ENCODE measurements at places on chromosomes 2 and 18. TPM values are rescaled to one million over a fixed set of nuclear protein-coding genes. Genes with fewer than 3 reads are reported as not detected.

- H3K27me3 ChIP-seq, result peaks cover 14% of the 10 kb centered on the region
- peak overlapping the region; percentile 63 for H3K27ac ChIP-seq
- no peak for DNase-seq
- no peaks in the 10 kb centered on the region for H3K36me3 ChIP-seq
Observed at GRCh38 chr18:75221897-75222296, 11.3 kb downstream of the TSHZ1 start.

DNA sequence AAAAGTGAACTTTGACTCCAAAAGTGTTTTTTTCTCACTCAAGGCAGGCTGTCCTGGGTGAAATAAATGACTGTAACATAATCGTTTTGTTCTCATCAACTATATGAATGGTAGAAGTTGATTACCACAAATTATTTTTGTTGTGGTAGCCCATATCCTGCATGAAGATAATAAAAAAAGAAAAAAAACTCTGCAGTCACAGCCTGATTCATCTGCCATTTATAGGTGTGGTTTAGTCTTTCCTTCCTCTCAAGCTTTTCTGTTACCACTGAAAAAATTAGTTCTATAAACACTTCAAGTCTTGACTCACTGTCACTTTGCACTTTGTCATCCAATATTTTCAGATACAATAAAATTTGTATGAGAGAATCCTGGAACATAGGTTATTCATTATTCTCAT is 522.0 kb downstream of the PLCL1 start:
- H3K27me3 ChIP-seq, result peaks cover 7% of the 10 kb centered on the region
- no peak overlapping the region for H3K4me3 ChIP-seq
- H3K4me1 ChIP-seq, result no peaks in the 10 kb centered on the region
- no peaks in the 10 kb centered on the region for H3K36me3 ChIP-seq
- no peak for DNase-seq

DNA sequence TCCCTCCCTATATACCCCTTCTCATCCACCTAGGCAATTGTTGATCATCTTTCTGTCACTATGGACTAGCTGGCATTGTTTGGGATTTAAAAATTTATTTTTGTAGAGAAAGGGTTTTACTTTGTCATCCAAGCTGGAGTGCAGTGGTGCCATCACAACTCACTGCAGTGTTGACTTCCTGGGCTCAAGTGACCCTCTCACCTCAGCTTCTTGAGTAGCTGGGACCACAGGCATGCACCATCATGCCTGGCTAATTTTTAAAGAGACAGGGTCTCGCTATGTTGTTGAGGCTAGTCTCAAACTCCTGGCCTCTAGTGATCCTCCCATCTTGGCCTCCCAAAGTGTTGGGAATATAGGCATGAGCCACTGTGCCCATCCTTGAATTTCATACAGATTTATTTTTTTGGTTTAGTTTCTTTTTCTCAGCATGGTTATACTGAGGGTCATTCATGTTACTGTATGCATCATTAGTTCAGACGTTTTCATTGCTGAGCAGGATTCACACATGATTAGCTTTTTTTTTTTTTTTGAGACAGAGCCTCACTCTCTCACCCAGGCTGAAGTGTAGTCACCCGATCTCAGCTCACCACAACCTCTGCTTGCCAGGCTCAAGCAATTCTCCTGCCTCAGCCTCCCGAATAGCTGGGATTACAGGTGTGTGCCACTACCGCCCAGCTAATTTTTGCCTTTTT is 8.6 kb upstream of the PCARE start:
- DNase-seq, result no peak
- H3K27ac ChIP-seq, result no peak overlapping the region
- no peaks in the 10 kb centered on the region for H3K27me3 ChIP-seq
- H3K4me3 ChIP-seq, result no peak overlapping the region
- H3K4me1 ChIP-seq, result no peaks in the 10 kb centered on the region

GRCh38 chr18:73924836-73925235 is 222.8 kb downstream of the FBXO15 start:
- no peak overlapping the region for H3K4me3 ChIP-seq
- H3K27ac ChIP-seq, result no peak overlapping the region
- H3K27me3 ChIP-seq, result no peaks in the 10 kb centered on the region
- DNase-seq, result no peak

DNA sequence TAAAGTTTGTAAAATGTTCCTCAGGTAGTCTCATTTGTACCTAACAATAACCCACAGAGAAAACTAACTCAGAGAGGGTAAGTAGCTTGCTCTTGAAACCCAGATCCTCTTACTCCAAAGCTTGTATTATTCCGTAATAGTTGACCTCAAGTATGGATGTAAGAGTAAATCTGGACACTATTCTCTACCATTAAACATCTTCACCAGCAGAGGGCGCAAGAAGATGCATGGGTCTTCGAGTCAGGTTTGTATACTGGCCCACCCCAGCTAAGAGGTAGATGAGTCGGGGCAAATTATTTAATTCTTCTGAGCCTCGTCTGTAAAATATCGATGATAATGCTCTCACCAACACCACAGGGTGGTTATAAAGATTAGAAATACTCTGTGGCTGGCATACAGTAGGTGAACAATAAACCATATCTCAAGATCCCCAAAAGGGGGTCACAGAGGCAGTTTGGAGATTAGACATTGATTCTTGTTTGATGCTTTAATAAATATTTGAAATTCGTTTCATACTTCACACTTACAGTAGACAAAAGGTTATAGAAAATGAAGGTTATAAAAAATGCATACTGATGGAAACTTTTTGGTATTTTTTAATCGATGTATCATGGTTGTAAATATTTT is 3.5 kb upstream of the CABLES1 start:
- peak overlapping the region; percentile 35 for H3K4me3 ChIP-seq
- H3K4me1 ChIP-seq, result peaks cover 22% of the 10 kb centered on the region
- H3K36me3 ChIP-seq, result no peaks in the 10 kb centered on the region
- DNase-seq, result no peak
- H3K27ac ChIP-seq, result peak overlapping the region; percentile 44

GRCh38 chr2:168145011-168145410 is 102.4 kb downstream of the STK39 start:
- H3K27ac ChIP-seq, result no peak overlapping the region
- H3K4me1 ChIP-seq, result peaks cover 16% of the 10 kb centered on the region
- H3K36me3 ChIP-seq, result peaks cover 18% of the 10 kb centered on the region
- no peaks in the 10 kb centered on the region for H3K27me3 ChIP-seq

DNA sequence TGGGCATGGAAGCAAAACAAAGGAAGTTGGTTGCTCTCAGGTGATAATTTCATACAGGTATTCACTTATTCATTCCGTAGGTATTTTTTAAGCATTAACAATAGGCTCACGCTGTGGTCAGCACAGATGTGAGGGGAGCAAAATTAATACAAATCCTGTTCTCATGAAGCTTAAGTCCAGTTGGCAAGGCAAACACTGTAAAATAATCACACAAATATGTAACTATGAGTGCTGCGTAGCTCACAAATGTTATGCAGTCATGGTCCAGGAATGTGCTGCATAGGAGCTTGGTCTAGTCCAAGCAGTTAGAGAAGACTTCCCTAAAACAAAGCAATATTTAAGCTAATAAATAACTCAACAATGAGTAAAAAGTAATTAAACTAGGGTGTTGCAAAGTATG is 23.9 kb downstream of the SP5 start:
- no peak for DNase-seq
- H3K27ac ChIP-seq, result no peak overlapping the region
- no peak overlapping the region for H3K4me3 ChIP-seq
- H3K4me1 ChIP-seq, result no peaks in the 10 kb centered on the region
- no peaks in the 10 kb centered on the region for H3K36me3 ChIP-seq

DNA sequence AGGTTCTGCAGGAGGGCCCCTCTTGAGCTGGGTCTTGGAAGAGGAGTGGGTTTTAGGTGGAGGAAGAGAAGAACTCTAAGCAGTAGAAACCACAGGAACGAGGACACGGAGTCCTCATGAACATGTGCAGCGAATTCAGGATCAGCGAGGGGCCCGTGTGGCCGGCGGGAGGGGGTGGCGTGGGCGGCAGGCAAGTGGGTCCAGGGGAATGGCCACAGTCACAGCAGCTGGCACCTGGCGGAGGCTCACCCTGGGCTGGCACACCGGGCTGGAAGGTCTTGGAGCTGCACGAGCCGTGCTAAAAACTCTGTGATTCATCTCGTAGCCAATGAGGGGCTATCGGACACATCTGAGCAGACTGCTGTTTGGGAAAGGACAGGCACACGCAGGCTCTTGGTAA is 18.0 kb upstream of the CIDEA start:
- H3K27ac ChIP-seq, result no peak overlapping the region
- no peaks in the 10 kb centered on the region for H3K36me3 ChIP-seq
- no peak for DNase-seq
- H3K4me3 ChIP-seq, result no peak overlapping the region
- peaks cover 27% of the 10 kb centered on the region for H3K27me3 ChIP-seq

DNA sequence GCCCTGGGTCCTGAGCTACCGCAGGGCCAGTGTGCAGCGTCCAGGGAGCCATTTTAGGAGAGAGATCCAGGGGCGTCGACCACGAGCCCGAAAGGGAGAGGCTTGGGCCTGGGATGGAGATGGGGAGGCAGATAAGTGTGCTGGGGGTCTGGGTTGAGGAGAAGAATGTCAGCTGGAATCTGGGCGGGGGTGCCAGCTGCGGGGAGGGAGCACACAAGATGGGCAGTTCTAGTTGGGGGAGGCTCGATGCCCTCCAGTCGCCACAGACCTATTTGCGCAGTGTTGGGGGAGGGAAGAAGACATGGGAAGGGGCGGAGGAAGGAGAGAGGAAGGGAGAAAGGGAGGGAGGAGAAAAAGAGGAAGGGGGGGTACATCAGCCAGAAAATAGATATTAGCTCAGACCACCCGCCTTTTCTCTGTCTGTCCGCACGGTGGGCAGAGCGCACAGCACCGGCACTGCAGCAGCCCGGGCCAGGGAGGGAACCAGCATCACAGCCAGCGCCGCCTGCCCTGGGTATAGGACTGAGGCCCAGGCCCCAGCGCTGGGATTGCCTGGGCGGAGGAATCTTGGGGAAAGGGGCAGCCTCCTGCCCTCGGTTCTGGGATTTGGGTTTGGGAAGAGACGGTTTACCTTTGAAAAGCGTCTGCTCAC is 1.9 kb upstream of the HOXD11 start:
- H3K4me1 ChIP-seq, result peaks cover 14% of the 10 kb centered on the region
- no peak for DNase-seq
- no peaks in the 10 kb centered on the region for H3K36me3 ChIP-seq
- H3K27ac ChIP-seq, result peak overlapping the region; percentile 14
- peak overlapping the region; percentile 80 for H3K4me3 ChIP-seq

DNA sequence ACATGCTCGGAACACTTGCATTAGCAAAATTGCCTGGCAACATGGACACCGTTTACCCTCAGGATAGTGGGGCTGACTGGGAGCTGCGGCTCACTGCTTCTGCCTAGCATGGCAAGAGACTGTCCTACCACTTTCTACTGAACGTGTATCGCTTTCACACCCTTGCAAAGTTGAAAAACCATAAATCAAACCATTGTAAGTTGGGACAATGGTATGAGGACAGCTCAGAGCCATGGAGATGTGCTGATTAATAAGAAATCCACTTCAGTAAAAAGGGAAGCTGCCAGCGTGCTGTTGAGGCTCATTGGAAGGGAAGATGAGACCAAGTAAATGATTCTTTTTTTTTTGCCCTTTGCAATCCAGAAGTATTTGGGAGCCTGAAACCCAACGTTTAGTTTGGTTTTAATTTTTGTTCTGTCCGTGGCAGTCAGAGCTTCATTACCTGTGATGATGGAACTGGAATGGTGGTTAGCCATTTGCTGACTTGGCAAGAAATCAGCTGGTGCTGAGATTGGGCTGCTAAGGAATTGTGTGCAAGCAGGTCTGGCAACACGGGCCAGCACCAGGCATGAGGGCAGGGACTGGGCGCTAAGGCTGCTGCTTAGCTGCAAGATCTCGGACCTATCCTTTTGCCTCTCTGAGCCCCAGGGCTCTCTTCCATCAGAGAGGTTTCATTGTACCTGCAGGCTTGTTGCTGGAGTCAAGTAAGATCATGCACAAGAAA is 75.5 kb upstream of the HS6ST1 start:
- H3K36me3 ChIP-seq, result no peaks in the 10 kb centered on the region
- peaks cover 31% of the 10 kb centered on the region for H3K4me1 ChIP-seq
- DNase-seq, result no peak
- H3K4me3 ChIP-seq, result peak overlapping the region; percentile 14
- H3K27ac ChIP-seq, result no peak overlapping the region
- no peaks in the 10 kb centered on the region for H3K27me3 ChIP-seq

- no peaks in the 10 kb centered on the region for H3K4me1 ChIP-seq
- no peak overlapping the region for H3K27ac ChIP-seq
- H3K36me3 ChIP-seq, result peaks cover 20% of the 10 kb centered on the region
- no peak overlapping the region for H3K4me3 ChIP-seq
- DNase-seq, result no peak
Observed at GRCh38 chr18:12361770-12362378, 15.2 kb downstream of the AFG3L2 start.

DNA sequence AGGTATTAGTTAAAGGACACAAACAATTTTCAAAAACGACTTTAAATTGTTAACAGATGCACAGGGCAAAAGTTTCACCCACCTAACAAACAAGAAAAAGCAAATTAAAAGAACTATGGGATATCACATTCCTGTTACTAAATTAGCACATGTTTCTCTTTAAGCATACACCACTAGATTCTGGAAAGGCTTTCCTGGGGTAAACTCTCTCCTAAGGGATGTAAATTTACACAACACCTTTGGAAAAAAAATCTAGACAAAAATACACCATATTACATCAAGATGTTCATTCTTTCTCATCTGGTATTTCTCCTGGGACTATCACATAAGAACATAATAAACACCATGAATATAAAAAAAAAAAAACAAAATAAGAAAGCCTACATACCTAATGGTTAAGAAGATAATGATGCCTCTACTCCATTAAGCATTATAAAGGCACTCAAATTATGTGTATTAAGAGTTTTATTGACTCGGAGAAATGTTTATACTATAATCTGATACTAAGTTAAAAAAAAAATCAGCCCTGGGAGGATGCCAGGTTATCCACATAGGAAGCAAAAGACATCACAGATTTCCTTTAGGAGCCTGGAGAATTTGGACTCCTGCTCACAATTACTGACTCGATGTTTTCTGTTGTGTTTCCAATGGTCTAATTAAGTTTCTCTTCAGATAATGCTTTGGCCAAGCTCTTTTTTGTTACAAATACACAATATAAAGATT is 82.8 kb upstream of the AFF3 start:
- DNase-seq, result no peak
- H3K27ac ChIP-seq, result no peak overlapping the region
- H3K36me3 ChIP-seq, result no peaks in the 10 kb centered on the region
- no peak overlapping the region for H3K4me3 ChIP-seq
- H3K27me3 ChIP-seq, result peaks cover 28% of the 10 kb centered on the region

GRCh38 chr2:37877457-37878315 is 47.4 kb upstream of the RMDN2 start:
- peaks cover 29% of the 10 kb centered on the region for H3K4me1 ChIP-seq
- peaks cover 36% of the 10 kb centered on the region for H3K27me3 ChIP-seq
- H3K4me3 ChIP-seq, result peak overlapping the region; percentile 38
- H3K36me3 ChIP-seq, result peaks cover 4% of the 10 kb centered on the region

DNA sequence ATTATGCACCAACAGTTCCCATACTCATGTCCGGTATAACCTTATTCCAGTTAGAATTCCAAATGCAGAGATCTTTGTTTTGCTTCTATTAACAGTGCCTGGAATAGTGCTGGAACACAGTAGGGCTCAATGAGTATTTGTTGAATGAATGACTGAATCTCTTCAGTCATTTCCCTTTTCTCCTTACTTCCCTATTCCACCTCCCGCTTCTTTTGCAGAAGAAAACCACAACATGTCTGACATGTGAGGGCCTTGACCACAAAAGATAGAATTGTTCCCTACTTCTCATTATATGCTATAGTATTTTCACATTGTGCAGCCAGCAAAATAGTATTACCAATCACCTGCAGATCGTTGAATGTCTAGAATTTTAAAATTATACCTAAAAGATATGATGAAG is 19.5 kb upstream of the HNRNPLL start:
- no peak for DNase-seq
- H3K4me3 ChIP-seq, result no peak overlapping the region
- H3K27me3 ChIP-seq, result no peaks in the 10 kb centered on the region
- peaks cover 34% of the 10 kb centered on the region for H3K4me1 ChIP-seq

MOGAT1 gene
- 0.45 TPM for total RNA-seq

CYP27C1 gene
- total RNA-seq, result 0.62 TPM

TMEM37 gene
- total RNA-seq, result 16.4 TPM

BOD1L2 gene
- not detected for total RNA-seq
